CD4-positive, alpha-beta T cell treated with Interleukin-15 for 4 hours (primary cell): ENCODE measurements at places on chromosomes 5 and 9.

- no peak for DNase-seq
Measured at GRCh38 chr9:12705738-12706391, 12.7 kb downstream of the TYRP1 start.

GRCh38 chr5:74618106-74618505 is 22.4 kb downstream of the ENC1 start:
- DNase-seq: no peak

DNA sequence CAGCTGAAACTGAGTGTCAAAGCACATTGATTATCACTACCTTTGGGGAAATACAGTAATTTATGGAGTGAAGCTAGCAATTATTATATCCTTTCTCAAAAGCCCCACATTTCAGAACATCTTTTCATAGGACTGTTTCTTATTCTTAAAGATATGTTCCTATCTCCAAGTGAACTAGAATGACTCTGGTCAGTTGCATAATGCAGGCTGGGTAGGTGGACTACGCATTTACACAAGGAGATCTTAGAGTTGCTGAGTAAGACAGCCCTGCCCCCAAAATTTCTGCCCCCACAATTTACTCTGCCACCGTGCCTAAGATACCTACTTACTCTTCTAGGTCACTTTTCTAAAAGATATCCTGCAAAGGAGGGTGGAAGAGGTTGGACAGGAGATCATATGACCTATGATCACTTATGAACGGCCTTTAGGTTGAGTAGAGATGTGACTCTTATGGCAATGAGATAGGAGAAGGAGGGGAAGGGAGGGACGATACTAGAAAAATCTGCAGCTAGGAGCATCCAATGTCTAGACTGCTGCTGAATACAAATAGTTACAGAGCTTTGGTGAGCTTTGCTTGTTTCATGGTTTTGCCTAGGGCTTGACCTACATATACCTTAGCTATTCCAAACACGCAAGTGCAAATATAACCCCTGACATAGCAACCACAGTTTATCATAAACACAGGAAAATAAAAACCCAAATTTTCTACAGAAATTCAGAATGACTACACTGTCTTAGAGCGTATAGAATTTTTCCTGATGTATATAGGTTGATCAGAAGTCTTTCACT is 121.7 kb downstream of the GLIS3 start:
- DNase-seq: no peak

GRCh38 chr5:91070761-91071550 is 312.2 kb downstream of the ARRDC3 start:
- no peak for DNase-seq

DNA sequence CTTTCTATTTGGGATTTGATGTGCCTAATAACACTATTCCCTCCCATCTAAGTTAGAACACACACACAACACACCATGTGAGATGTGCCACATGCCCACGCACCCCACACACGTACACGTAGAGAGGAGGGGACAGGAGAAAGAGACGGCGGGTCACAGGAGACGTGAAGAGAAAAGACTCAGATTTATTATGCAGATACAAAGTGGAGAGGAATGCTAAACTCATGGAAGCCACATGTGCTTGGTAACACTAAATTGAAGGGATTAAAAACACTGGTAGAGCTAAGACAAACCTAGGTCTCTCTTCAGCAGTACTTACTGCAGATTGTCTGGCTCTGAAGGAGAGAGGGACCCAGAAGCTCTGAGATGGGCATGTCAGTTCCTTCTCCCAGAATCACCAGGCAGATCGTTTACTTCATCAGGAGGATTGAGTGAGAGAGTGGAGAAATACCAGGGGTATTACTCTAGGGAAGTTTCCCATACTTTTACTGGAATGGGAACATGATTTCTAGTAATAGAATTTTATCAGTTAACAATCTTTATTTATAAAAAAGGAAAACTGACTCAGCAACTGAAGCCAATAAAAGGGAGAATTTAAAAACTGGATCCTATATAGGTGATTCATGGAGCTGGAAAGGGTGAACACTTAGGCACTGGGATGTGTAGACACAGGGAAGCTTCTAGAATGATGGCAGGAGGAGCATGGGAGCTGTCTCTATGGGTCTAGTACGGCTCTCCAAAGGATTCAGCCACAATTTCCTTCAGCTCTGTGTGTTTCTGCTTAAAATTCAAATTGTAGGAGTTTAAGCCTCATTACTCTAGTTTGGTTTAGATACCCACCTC is 139.4 kb downstream of the MACIR start:
- no peak for DNase-seq

GRCh38 chr5:132362086-132362485 is 7.4 kb upstream of the SLC22A5 start:
- DNase-seq: no peak

DNA sequence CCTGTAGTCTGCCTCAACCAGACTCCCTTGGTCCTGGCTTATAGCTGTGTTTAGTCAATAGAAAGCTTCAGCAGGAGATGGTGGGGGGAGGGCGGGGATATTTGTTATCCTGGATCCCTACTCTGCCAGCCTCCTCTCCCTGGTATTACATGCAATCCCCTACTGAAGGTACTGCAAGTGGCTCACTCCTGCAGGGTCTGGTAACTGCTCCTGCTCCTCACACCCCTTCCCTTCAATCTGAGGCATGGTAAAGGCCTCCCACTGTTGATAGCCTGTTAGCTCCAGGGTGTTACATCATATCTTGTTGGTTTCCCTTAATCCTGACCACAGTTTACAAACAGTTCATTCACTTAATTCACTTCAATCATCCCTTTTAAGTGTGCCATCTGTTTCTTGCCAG is 137.5 kb downstream of the AP3B1 start:
- no peak for DNase-seq

GRCh38 chr5:14868771-14869170 is 2.8 kb downstream of the ANKH start:
- no peak for DNase-seq

- DNase-seq: no peak
Measured at GRCh38 chr5:132837868-132838267, 7.4 kb upstream of the SHROOM1 start.

DNA sequence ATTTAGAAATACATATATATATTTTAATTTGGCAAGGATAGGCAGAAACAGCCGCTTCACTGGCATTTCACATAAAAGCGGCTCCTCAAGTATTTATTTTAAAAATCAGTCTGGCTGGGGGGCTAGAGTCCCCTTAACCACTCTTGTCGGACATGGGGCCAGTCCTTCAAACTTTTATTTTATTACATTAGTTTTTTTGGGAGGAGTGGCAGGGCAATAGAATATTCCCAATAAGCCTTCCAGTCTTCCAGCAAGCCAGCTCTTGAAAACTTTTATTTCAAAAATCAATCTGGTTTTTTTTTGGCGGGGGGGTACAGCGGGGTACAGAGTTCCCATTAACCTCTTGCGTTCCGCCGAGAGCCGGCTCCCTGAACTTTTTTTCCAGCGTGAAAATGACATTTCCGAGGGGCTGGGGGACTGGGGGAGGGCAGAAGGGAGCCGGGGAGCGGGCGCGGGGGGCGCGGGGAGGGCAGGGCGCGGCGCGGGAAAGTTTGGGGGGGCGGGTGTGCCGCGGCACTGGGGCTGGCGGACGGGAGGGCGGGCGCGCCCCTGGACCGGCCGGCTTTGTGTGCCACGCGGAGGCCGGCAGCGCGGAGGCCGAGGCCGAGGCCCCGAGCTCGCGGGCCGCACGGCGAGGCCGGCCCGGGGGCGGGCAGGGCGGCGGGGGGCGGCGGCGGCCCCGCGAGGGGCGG is 504 bp upstream of the ZNF618 start:
- no peak for DNase-seq

- no peak for DNase-seq
Measured at GRCh38 chr5:171419688-171420430, 412 bp downstream of the FGF18 start.

DNA sequence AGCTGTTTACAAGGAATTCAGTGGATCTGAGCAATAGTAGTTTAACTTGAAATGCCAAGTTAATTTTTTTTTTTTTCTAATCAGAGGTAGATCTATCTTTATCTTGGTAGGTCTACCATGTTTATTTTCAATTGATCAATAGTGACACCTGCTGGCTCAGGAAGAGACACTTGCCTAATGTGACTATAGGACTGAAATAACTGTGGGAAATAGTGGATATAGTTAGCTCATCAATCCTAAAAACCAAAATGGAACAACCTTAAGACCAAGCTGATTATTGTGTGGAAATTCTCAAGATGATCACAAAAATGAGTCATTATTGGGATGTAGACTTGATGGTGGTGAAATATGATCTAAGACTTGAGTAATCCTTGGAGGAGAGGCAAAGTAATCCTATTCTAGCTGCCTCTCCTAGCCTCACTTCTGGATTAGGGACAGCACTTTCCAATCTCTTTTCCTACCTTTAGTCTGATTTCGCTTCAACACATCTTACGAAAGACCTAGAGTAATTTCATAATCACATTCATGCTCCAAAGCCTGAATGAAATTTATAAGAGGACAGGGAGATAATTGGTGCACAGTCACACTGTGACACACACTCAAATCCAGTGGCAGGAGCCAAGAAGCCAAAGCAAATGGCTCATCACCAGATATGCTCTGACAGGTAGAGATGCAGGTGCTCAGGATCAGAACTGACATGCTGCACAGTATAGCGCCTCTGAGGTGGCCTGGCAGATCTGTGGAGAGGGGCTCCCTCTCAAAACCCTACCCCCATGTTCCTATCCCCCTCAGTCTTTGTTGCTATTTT is 156.3 kb downstream of the HMHB1 start:
- DNase-seq: peak; percentile 12

DNA sequence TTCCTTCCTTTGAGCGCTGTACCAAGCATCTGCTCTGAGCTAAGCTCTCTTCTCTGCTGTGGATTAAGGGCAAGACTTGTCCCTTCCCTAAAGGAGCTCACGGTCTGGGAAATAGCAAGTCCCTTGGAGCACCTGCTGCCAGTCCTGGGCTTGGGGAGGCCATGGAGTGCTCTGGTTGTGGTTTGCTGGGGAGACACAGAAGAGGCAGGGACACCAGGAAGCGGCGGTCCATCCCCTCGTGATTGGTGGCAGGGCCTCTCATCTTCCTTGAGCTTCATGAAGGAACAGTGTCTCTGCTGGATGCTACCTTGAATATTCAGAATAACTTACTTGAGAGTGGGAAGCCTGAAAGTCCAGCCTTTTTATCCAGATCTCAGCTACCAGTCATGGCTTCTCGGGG is 35.3 kb downstream of the COL5A1 start:
- DNase-seq: no peak

- DNase-seq: no peak
Measured at GRCh38 chr9:119078015-119078414, 291.2 kb downstream of the BRINP1 start.

- peak; percentile 76 for DNase-seq
Measured at GRCh38 chr9:92133949-92134604, 18.9 kb upstream of the SPTLC1 start.

- no peak for DNase-seq
Measured at GRCh38 chr5:158928404-158928803, 171.3 kb downstream of the EBF1 start.

- DNase-seq: no peak
Measured at GRCh38 chr9:91407580-91408318, 15.9 kb downstream of the NFIL3 start.

- no peak for DNase-seq
Measured at GRCh38 chr5:138610918-138611677, 35.9 kb upstream of the HSPA9 start.
